Dermis microvascular lymphatic vessel endothelial cell (primary cell): ENCODE measurements at places on chromosomes 13 and 19. TPM values are rescaled to one million over a fixed set of nuclear protein-coding genes. Genes with fewer than 3 reads are reported as not detected.

The ZNF230 gene
- total RNA-seq: 2.2 and 2.9 TPM in 2 replicates

The ENOX1 gene
- total RNA-seq: 0.38 and 1.2 TPM in 2 replicates

The PHLDB3 gene
- 23.9 and 53.2 TPM in 2 replicates for total RNA-seq

The ZBTB32 gene
- not detected in 2 replicates for total RNA-seq

The HOMER3 gene
- 96.2 and 232 TPM in 2 replicates for total RNA-seq

The CADM4 gene
- 9.2 and 22.9 TPM in 2 replicates for total RNA-seq

The ZNF296 gene
- total RNA-seq: 0.13 and 0.25 TPM in 2 replicates

The FNDC3A gene
- total RNA-seq: 38.4 and 48.3 TPM in 2 replicates

The PALM3 gene
- under 0.01 TPM in 1 of 2 replicates, not detected in the other for total RNA-seq

The IFI30 gene
- 4.5 and 6.1 TPM in 2 replicates for total RNA-seq

The CPAMD8 gene
- 1.5 and 2.4 TPM in 2 replicates for total RNA-seq

The ACTL9 gene
- not detected in 2 replicates for total RNA-seq

The RNF225 gene
- not detected in 2 replicates for total RNA-seq

The MYO16 gene
- not detected in 2 replicates for total RNA-seq

The KRTDAP gene
- not detected in 2 replicates for total RNA-seq

The NLRP12 gene
- total RNA-seq: 0.51 and 0.76 TPM in 2 replicates

The HCST gene
- 0.38 and 0.39 TPM in 2 replicates for total RNA-seq

The MAMSTR gene
- total RNA-seq: under 0.01 and 0.13 TPM in 2 replicates

The REEP6 gene
- total RNA-seq: 0.26 and 0.51 TPM in 2 replicates

The CXCL17 gene
- total RNA-seq: not detected in 2 replicates

The CASP14 gene
- not detected in 2 replicates for total RNA-seq

The PRR22 gene
- 0.39 and 0.51 TPM in 2 replicates for total RNA-seq

The MAP4K1 gene
- 0.13 TPM in 1 of 2 replicates, not detected in the other for total RNA-seq

The GALP gene
- not detected in 2 replicates for total RNA-seq

The ERVK3-1 gene
- 11.4 and 18.7 TPM in 2 replicates for total RNA-seq

The ATP8A2 gene
- total RNA-seq: 0.13 TPM in 2 replicates

The FIZ1 gene
- total RNA-seq: 2.6 and 3.3 TPM in 2 replicates

The PSG3 gene
- total RNA-seq: under 0.01 and 0.13 TPM in 2 replicates

The SLC10A2 gene
- total RNA-seq: not detected in 2 replicates
